Hair follicular keratinocyte (primary cell): ENCODE measurements at places on chromosomes 16 and 17. TPM values are rescaled to one million over a fixed set of nuclear protein-coding genes. Genes with fewer than 3 reads are reported as not detected.

KRTAP4-4 gene
- not detected in 2 replicates for total RNA-seq

CLDN6 gene
- total RNA-seq: 0.08 TPM in 1 of 2 replicates, not detected in the other

STAT5B gene
- 11.4 and 13.1 TPM in 2 replicates for total RNA-seq

PROCA1 gene
- total RNA-seq: 1.3 TPM in 1 of 2 replicates, not detected in the other

CBX2 gene
- 3.7 and 5.3 TPM in 2 replicates for total RNA-seq

MMP2 gene
- total RNA-seq: 9.9 and 15.9 TPM in 2 replicates

MYH8 gene
- total RNA-seq: not detected in 2 replicates

MAF gene
- 1.4 and 9.8 TPM in 2 replicates for total RNA-seq

CXCL16 gene
- 1.9 and 14.8 TPM in 2 replicates for total RNA-seq

CNGB1 gene
- 2.7 and 3.5 TPM in 2 replicates for total RNA-seq
